Left forelimb (tissue), 1 donor: ENCODE measurements at places on chromosomes 3 and 15.

GRCh38 chr3:69290006-69290405, 95.9 kb downstream of the FRMD4B start:
- no peak for DNase-seq

DNA sequence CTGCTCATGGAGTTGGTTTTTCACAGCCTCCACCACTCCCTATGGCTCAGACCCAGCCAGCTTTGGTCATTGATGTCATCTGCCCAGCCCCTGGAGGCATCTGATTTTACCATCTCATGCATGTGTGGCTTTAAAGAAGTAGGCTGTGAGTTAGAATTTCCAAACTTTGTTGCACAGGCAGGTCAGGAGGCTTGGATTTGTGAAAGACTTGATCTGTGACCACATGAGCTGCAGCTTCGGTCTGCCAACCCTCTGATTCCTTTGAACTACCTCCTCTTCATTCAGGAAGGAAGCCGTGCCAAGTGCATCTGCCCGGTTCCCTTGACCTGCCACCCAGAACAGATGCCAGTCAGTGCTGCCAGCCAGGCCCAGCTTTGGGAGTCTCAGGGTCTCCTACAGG, 9.2 kb downstream of the CTXND1 start:
- DNase-seq = no peak

- DNase-seq = no peak
Measured at GRCh38 chr3:100333970-100334487, 528 bp upstream of the NIT2 start.

DNA sequence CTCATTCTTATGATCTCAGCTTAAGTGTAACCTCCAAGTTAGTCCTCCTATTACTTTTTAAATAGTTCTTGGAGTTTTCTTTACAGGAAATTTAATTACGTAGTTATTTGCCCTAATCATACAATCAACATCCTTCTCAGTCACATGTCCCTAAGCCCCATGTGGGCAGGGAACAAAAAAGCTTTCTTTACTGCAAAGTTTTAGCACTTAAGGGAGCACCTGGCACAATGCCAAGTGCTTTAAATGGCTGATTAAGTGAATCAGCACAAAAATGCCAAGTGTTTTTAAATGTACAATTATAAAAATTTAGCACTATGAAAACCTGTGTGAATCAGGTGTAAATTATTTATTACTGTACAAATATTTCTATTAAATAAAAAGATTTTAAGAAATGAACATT, 445.3 kb downstream of the C3orf38 start:
- no peak for DNase-seq

- no peak for DNase-seq
Measured at GRCh38 chr3:102105193-102105592, 255.9 kb downstream of the NFKBIZ start.

- DNase-seq = no peak
Measured at GRCh38 chr3:121473001-121473400, 72.8 kb downstream of the POLQ start.

DNA sequence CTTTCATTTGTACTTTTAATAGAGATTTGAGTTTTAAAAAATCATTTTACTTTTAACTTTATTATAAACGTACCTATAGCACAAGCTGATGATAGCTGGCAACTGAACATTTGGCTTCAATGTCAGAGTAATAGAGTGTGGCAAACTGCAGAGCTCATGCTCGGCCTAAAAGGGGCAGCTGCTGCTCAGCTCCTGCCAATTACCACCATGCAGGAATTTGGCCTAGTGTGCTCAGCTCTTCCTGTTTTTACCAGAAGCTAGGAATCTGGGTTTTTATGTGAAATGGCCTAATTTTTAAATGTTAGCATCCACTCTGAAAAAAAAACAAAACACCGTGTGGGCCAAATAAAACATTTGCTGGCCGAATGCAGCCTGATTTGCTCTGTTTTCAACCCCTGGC, 1.8 kb downstream of the IFT122 start:
- no peak for DNase-seq

- DNase-seq = no peak
Measured at GRCh38 chr3:38002291-38002876, 11.8 kb downstream of the VILL start.
